ENCODE measurements at places on chromosomes 11 and 22.

- DNase-seq, result no peak
These were observed 25.8 kb downstream of the MRGPRD start for GRCh38 chr11:68954836-68955606.

- DNase-seq, result no peak
These were observed at the start of gene BBOX1 for GRCh38 chr11:27040302-27041115. Gene BBOX1 (plus strand): TSS chr11:27040815. CDS start chr11:27055431, 14,616 bp downstream.

- no peak for DNase-seq
These were observed 15.4 kb downstream of the BMAL1 start for GRCh38 chr11:13292970-13293369.

DNA sequence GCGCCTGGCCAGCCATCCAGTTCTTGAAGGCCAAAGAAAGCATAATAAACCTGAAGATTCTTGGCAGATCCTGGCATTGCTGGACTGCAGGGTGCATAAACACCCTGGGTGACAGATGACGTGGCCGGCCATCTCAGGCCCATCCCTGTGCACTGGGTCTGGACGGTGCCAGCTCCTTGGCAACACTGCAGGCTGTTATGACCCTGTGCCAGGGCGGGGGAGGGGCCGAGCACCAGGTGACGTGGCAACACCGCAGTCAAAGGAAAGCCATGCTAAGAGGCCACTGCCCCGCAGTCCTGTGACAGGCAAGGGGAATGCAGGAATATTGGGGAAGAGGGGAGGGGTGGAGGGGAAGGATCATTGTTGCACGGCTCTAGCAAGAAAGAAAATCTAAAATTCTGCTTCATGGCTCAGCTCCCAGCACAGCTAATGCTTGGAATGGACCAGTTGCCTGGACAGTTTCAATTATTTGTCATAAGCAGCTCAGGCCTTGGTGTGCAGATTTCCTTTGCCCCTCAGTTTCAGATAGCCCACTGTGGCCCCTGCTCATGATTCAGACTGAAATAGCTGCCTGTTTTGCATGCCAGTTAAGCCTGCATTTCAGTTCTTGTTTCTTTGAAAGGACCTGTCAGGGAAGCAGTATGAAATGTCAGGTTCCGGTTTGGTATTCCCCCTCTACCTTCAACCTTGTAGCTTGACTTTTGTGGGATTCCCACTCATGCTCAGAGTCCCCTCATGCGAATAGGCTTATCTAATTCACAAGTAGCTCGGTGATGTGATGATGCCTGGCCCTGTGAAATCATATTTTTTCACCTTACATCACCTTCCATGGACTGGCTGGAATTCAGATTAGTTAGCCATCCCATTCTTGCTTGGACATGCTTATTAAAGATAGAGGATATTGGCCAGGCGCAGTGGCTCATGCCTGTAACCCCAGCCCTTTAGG is 29.7 kb upstream of the DDX6 start:
- DNase-seq, result peak; percentile 76

DNA sequence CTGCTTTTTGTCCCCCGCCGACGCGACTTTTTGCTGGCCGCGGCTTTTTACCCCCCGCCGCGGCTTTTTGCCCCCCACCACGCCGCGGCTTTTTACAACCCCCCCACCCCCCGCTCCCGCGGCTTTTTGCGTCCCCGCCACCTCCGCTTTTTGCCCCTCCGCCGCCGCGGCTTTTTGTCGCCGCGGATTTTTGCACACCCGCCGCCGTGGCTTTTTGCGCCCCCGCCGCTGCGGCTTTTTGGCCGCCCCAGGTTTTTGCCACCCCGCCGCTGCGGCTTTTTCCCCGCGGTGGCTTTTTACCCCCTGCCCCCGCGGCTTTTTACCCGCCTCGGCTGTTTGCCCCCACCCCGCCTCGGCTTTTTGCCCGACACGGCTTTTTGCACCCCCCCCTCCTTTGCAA is 205.5 kb downstream of the CCT8L2 start:
- no peak for DNase-seq

DNA sequence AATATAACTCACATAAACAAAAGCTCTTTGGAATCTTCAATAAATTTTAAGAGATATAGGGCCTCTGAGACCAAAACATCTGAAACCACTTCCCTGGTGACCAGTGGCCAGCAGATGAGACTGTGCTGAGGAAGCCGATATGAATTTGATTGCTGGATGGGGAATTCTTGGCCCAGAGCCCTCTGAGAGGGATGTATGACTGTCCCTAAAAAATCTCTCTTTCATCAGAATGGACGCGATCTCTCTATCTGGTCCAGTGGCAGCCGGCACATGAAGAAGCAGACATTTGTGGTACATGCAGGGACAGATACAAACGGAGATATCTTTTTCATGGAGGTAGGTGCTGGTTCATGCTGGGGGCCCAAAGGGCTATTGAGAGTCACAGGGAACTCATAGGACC is 37.5 kb downstream of the MYBPC3 start:
- DNase-seq, result no peak

- DNase-seq, result no peak
These were observed 1.9 kb downstream of the MCM5 start for GRCh38 chr22:35401863-35402262.

- no peak for DNase-seq
These were observed 2.4 kb downstream of the CASP1 start for GRCh38 chr11:105032495-105032894.

GRCh38 chr11:12802418-12803085 is 128.3 kb downstream of the TEAD1 start:
- DNase-seq, result no peak

GRCh38 chr22:43363315-43364168 is 20.4 kb upstream of the SCUBE1 start:
- no peak for DNase-seq

GRCh38 chr11:77063861-77064260 is 2.9 kb upstream of the CAPN5 start:
- DNase-seq, result no peak

DNA sequence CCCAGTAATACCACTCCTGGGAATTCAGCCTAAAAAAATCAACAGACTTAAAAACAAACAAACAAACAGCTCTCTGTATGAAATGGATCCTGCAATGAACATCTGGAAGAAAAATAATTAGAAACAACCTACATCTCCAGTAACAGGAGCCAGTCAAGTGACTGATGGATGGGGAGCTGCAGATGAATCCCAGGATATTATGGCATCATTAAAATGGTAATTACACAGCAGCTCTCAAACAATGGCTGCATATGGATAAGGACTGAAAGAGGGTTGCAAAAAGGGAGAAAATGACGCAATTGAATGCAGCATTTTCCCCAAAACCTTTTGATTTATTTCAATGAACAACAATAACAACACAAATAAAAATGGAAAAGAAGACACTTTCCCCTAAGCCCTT is 4.1 kb downstream of the NPTXR start:
- DNase-seq, result no peak

- DNase-seq, result no peak
These were observed 16.3 kb downstream of the CPSF7 start for GRCh38 chr11:61413496-61413895.

GRCh38 chr22:21917181-21917958 is 35.3 kb downstream of the PPM1F start:
- no peak for DNase-seq

GRCh38 chr11:5684036-5684645 is 733 bp downstream of the TRIM5 start:
- peak; percentile 42 for DNase-seq

DNA sequence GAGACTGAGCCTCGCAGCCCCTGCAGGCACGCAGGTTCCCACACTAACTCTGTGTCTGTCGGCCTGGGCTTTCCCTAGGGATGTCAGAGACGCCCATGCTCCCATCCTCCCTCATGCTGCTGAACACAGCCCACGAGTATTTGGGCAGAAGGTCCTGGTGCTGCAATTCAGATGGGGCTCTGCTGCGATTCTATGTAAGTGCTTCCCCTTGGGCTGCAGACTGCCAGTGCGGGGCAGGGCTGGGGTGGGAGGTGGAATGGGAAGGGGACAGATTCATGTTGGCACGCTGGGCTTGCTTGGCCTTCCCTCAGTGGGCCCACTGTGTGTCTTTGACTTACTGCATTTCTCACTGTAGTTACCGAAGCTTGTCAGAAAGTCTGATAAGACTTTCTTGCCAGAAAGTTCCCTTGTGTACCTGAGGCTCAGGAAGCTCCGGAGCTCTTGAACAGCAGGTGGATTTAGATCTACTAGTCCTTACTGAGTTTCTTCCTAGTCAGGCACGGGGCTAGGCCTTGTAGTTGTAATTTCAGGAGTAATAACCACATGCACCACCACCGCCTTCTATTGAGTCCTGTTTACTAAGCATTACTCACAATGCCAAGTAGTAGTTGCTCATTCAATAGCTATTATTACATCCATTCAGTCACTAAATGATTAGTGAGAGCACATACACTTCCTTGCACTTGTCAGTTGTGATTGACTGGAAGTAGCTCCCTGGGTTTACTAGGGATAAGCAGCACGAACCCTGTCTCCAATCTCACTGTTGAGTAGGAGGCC is 65.2 kb downstream of the CABIN1 start:
- no peak for DNase-seq

DNA sequence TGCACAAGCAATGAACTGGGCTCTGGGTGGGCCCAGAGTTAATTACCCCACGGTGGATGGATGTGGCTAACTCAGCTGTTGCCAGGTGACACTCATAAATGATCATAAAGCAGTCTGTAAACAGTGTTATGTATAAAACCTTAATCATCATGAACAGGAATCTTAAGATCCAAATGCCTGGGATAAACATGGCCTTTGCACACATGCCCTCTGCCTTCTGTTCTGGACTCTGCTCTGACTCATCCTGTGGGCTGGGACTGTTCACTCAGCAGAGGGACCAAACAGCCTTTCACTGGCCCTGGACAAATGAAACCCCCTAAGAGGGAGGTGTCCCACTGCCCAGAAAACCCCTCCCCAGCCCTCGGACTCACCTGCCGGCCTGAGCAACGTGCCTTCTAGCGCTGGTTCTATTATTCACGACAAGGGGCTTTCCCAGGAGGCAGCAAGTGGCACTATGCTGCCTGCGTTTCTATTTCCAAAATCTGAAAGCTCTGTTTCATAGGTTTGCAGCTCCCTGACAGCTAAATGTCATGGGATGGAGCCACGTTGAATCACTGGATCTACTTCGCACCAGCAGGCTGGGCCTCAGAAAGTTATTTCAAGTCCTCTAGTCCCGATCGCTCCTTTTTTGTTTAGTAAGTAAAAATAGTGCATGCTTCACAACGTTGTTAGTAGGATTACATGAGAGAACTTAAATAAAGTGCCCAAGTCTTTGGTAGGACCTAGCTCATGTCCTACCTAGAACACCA is 53.0 kb downstream of the LARGE1 start:
- no peak for DNase-seq

GRCh38 chr11:57567515-57568329 is at the start of gene UBE2L6:
Gene UBE2L6 (minus strand): TSS chr11:57567672. CDS start chr11:57567611, 61 bp downstream.
- peak; percentile 95 for DNase-seq

GRCh38 chr11:113317339-113317738 is 3.0 kb downstream of the TTC12 start:
- DNase-seq, result no peak

DNA sequence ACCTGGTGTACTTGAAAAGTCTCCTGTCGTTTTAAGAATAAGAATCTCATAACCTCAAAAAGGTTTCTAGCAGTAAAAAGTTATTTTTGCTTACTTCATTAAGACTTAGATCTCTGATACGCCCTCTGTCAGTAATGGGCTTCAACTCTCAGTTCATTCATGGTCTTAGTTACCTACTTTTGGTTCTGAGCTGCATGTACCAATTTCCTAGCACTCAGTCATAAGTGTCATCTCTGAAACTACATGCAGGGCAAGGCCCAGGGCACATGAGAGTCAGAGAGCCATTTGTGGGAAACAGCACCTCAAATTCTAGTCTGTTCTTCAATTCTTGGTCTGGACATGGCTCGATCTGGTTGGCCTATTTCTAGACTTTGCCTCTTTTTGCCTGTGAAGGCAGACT is 838.4 kb downstream of the FAM181B start:
- DNase-seq, result no peak

GRCh38 chr22:17984114-17984513 is 40.2 kb downstream of the MICAL3 start:
- DNase-seq, result no peak

DNA sequence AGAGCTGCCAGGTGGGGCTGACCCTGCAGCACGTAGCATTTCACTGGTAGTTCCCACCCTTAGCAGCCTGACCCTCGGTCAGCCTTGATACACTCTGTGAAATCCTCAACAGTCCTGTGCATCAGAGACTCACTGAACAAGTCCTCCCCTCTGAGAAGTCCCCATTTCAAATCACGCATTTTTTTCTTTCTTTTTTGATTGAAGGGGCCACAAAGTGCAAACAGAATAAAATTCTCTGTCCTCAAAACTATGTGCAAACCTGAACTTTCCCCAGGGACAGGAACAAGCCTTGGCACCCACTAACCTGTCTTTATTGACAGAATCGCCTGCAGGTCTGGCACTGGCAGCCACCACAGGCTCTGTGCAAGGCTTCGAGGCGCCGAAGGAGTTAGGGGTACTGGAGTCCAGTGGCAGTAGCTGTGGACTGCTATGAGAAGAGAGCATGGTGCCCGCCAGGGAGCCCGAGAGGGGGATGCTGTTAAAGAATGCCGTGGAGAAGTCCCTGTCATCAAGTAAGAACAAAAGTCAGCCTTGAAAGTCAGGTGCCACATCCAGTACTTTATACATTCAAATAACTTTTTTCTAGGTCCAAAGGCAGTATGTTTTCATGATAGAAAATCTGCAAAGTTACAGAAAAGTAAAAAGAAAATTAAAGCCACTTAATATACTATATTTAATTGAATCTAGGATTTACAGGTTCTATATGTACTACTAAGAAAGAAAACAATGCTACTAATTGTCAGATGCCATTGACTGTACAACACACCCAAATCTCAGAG is 53.8 kb downstream of the HIRA start:
- no peak for DNase-seq

DNA sequence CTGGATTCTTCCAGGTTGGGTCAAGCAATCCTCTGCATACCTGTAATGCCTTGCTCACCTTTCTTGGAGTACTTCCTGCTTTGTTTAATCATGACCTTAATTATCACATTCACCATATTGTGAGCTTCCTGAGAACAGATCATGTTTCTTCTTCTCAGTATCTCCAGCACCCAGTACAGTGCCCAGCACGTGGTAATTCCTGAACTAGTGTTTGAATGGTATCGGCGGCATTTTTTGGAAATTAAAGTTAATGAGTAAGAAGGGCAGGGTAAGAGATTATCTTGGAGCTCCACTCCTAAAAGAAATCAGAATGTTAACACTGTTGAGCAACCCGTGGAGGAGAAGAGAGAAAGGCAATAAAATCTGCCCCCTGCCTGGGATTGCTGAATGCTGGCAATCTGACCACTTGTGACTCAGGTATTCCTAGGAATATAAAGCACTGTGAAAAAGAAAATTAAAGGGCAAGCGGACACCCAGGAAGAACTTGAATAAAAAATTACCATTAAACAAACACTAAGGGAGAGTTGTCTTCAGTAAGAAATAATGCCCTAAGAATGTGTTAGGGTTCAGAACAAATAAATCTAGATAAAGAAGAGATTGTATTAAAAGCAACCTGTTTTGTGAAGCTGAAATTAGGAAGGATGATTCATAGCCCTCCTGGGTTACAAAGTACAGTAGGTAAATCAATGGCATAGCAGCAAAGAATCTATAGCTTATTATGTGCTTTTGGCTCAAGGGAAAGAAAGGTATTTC is 92.9 kb downstream of the PDHX start:
- no peak for DNase-seq

GRCh38 chr22:36753120-36753802 is 22.7 kb downstream of the IFT27 start:
- peak; percentile 21 for DNase-seq

All from Karpas-422 (cell line).